Brain (organoid and tissue), 16 donors: ENCODE measurements at places on chromosomes 4 and X. TPM values are rescaled to one million over a fixed set of nuclear protein-coding genes. Genes with fewer than 3 reads are reported as not detected.

DNA sequence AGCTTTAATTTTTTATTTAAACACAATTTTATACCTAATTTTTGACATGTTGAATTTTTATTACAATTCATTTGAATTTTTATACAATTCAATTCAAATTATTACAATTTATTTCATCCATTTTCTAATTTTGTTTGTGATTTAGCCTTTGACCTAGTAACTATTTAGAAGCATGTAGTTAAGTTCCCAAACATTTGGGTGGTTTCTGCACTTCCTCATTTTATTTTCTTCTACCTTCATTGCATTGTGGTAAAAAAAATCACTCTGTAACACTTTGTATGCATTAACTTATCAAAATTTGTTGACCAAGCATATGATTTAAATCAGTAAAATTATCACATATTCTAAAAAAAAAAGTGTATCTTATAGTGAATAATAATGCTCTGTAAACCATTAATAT, 928.9 kb downstream of the ARAP2 start:
- DNase-seq = no peak

DNA sequence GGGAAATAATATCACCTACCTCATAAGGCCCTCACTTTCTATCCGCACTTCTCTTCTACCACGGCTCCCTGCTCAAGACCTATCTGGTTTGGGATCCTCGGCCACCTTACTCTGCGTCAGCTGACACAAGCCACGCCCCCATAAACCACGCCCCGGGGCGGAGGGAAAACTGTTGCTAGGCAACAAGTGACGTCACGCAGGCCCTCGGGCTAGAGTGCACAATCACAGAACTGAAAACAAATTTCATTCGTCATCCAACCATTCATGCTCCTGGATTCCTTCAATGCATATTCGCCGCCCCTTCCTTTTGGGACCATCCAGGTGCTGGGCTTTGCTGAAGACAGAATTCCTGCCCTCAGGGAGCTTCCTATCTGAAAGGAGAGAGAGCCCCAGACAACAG, 66.3 kb downstream of the SMC1A start:
- no peak for DNase-seq

DNA sequence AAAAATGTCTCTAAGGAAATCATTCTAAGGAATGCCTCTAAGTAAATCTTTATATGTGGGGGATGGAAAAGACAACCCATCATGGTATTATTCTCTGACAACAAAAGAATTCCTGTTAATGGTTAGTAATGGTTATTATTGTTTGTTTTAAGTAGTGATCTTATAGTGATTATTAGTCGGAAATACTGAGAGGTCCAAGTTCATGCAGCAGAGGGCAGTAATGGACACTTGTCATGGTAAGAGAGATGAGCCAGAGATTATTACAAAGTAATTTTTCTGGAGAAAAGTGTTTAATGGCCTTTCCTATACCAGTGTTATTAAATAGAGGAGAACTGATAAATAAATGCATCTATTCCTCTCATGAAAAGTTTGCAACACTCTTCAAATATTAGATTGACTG, 8.1 kb upstream of the DKK2 start:
- DNase-seq = no peak

GRCh38 chr4:152415980-152416379, 119.9 kb downstream of the FBXW7 start:
- DNase-seq = no peak

DNA sequence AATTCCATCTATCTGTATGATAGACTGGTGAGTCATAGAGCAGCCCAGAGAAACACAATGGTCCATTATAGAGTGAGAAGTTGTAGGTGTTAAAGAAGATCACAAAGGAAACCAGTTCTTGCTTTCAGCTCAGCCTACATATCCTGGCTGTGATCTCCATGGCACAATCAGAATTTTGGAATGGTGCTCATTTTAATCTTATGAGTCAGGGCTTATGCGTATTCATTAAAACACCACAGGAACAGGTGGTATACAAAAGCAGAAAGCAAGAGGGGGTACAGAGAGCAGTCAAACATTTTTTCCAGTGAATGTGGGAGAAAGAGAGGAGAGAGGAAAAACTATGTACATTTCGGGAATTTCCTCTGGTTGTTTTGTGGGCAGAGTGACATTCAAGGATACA, 126.9 kb downstream of the MFAP3L start:
- no peak for DNase-seq

Gene PRR32
- polyA plus RNA-seq = not detected

Gene ZDHHC15
- 3.3 TPM for polyA plus RNA-seq
